ENCODE measurements at places on chromosomes 11 and 22.

DNA sequence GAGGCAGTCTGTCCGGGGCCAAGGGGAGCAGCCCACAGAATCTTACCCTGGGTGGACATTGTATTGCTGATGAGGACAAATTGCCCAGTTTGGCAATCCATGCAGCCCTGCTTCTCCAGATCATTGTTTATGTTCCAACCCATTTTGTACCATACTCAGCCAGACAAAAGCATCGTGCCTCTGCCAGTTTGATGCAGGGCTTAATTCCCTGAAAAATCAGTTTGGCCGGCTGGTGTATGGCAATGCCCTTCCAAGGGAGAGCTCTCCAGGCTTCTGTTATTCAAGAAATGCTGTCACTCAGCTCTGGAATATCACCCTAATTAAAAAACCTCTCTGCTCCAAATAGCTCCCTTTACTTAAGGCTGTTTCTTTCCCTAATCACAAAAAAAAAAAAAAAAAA, 697.7 kb downstream of the TBC1D22A start:
- DNase-seq, result no peak

GRCh38 chr22:19355413-19356157, 64.1 kb upstream of the CLTCL1 start:
- DNase-seq, result no peak

DNA sequence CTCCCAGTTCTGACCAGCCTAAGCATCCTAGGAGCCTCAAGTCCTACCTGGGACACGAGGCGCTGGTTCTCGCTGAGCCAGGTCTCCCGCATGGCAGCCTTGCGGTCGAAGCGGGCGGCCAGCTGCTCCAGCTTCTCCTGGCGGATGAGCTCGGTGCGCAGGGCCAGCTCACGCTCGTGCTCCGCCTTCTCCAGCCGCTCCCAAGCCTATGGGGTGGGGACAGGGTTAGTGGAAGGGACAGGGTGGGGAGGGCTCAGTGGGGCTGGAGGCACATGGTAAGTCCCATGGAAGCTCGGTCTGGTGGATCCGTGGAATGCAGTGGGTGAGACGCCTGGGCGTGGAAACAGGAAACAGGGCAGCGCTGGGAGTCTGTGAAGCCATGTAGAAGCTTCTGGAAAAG, 20.9 kb downstream of the SPTBN2 start:
- no peak for DNase-seq

GRCh38 chr22:25223269-25223850, 3.9 kb downstream of the CRYBB2 start:
- DNase-seq, result no peak

DNA sequence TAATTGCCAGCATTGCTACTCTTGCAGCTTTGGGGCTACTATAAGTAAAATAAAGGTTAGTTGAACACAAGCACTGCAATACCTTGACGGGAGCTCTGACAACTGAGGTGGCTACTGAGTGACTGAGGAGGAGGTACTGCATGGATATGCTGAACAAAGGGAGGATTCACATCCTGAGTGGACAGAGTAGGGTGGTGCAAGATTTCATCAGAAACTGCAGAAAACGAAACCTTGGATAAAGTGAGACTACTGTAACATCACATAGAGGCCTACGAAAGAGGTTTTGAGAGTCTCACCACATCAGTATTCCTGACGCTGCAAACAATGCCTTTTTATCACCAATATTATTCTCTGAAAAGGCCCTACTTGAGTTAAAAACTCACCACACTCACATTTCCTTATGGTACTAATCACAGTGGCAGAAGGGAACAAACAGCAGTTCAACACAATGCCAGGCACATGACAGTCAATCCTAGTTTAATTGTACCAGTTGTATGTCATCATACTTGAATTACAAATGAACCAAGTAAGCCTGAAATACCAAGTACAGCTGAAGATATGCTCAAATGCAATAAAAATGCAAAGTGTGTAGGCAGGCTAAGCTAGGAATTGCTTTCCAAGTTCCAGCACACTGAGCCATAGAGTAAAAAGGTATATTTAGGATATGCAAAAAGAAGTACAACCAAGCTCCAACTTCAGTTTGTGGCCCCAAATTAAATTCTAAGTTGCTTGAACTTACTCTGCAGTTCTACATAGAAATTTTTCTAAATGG, 4.0 kb upstream of the GPR83 start:
- DNase-seq, result no peak

- DNase-seq, result no peak
Measured at GRCh38 chr11:134486106-134486505, 74.1 kb upstream of the B3GAT1 start.

Data from common myeloid progenitor, CD34-positive (primary cell).